HCEC 1CT (cell line): ENCODE measurements at places on chromosomes 7 and 10.

DNA sequence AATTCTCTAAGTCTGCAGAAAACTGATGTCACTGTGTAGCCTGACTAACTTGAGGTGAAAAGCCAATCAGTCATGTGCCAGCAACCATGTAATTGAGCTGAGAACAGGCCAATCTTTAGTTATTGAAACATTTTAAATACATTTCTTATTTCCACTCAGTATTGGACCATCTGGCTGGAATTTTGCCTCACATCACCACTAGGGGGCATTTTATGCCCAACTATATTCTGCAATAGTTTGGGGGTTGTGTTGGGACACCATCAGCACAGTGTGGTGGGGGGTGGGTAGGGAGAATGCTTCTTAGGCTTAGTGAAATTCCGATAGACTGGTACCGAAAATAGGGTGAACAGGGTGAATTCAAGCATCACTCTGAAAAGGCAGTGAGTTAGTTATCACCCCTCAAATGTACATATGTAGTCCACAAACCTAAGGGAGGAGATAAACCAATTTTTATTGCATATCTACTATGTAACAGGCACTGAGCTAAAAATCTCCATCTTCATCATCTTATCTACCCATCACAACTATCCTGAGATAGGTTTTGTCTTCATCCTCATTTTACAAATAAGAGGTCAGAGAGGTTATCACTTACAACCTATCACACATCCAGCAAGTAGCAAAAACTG is 17.8 kb downstream of the NPSR1 start:
- DNase-seq, result no peak

- DNase-seq, result no peak
These were observed 29.8 kb upstream of the KLF6 start for GRCh38 chr10:3814838-3815220.

DNA sequence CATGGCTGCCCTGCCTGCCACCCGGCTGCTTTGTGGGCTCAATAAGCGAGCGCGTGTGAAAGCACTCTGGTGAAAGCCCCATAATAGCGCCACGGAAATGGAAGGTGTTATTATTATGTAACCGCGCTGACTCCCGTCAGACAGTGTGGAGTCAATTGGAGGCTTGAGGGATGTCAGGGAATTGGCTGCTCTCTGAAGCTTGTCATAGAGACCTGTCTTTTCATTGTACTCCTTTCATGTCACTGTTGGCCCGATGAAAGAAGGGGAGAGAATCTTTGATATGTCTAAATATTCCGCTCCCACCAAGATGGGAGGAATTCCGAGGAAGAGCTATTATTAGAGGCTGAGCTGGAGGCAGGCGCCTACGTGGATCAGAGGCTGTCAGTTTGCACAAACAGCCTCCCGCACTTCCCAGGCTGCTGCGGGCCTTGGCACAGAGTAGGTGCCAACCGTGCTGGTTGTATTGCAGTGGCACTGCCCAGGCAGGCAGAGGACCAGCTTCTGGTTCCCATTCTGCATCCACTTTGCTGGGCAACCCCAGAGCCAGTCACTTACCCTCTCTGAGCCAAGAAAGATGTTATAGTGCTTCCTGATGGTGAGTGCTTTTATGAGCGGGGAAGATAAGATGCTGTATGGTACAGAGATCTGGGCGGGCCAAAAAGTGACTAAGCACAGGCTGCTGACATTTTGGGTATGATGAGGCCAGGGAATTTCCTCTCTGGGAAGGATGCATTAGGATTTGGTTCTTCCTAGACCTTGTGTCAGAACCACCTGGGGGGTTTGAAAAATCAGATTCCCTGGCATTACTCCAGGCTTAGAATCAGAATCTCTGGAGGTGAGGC is 151.4 kb downstream of the RPS24 start:
- no peak for DNase-seq

DNA sequence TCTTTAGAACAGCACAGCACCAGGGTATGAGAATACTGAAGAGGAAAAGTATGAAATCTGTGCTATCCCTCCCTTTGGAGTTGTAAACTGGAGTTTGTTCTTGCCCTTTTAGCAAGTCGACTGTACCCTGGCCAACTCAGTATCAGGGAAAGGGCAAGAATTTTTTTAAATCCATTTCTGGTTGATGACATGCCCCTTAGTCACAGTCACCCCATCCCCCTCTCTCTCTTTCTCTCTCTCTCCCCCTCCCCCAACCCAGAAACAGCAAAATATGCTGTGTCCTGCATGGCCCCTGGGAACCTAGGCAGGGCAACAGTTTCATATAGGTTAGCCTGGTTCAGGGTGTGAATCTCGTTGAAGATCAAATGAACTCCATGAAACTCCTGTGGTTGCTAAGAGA is 177.7 kb upstream of the ADO start:
- DNase-seq, result peak; percentile 74

- DNase-seq, result no peak
These were observed 46.8 kb downstream of the AGK start for GRCh38 chr7:141597966-141598365.

DNA sequence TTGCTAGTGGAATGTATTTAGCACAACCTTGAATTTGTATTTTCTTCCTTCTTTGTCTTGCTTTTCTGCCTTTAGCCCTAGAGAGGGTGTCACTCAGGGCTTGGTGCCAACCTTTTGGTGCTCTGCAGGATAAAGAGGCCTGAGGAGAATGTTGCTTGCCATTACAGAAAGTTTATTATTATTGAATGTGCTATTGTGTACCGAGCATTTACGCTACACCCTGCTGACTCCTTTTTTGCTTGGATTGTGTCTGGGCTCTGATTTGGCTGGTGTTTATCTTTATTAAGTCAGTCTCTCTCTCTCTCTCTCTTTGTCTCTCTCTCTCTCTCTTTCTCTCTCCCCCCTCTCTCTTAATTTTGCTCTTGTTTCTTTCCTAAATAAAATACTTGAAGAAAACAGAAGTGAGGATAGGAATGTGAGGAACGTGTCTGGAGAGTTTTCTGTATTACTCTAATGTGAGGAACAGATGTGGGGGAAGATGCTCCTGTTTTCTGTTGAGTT is 284.4 kb upstream of the PHYHIPL start:
- DNase-seq, result no peak

GRCh38 chr7:34844936-34845665 is 187.1 kb downstream of the NPSR1 start:
- no peak for DNase-seq

DNA sequence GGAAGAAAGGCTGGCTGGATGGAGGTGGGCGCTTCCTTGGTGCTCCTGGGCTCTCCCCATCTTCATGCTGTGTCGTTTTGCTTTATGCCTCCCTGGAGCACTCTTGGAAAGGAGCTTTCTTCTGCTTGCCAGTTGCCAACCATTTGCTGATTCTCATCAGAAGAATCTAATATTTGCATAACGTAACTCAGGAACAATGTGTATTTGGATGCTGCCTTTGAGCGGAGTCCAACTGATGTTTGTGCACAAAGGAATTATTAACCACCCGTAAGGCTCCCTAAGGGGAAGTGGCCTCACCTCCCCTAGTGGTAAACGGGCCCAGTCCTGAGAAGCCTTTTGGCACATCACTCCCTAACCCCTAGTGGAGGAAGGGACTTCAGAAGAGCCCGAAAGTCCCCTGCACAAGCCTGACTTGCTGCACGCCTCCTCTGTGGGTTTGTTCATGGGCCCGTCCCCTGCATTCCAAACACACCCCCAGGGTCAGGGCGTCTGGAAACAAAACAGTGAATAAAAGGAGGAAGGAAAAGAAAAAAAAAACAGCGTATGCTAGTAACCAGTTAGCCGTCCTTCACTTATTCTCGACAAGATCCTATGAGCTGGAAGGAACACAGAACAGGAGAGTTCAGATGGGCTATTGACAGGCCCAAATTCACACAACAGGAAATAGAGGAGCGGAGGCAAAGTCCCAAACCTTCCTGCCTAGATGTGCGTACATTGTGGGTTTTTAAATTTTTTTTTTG is 602.2 kb downstream of the LRMDA start:
- DNase-seq, result no peak
